ENCODE measurements at places on chromosomes 5 and 9.

DNA sequence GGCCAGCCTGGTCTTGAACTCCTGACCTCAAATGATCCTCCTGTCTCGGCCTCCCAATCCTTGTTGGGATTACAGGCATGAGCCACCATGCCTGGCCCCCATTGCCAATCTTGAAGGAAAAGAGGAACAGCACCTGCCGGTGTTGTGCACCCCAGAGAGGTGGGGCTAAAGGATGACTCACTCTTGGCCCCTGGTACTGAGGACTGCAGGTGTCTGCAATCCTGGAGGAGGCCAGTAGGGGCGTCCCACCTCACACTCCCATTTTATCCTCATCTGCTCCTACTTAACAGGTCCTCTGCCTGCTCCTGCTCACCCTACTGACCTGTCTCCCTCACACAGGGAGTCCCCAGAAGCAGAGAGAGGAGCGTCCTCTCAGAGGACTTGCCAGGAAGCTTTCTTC, 390.4 kb downstream of the ARHGEF28 start:
- no peak for DNase-seq

DNA sequence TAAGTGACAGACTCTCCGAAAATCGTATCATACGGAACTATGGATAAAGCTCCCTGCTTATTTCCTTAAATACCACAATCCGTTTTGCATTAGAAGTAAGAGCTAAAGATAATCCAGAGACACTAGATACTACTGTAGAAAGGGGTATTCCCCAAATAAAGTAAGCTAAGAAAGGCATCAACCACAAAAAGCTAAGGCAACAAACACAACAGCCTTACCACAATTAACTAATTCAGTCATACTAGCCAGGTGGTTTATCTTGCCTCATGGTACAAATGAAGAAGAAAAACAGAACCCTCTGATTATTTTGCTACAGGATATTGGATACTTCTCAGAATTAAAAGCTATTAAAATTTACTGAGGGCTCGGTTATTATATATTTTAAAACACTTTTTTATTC, 14.1 kb downstream of the ERP44 start:
- no peak for DNase-seq

- DNase-seq, result peak; percentile 45
Measured at GRCh38 chr5:60332244-60333004, 367.5 kb downstream of the DEPDC1B start.

DNA sequence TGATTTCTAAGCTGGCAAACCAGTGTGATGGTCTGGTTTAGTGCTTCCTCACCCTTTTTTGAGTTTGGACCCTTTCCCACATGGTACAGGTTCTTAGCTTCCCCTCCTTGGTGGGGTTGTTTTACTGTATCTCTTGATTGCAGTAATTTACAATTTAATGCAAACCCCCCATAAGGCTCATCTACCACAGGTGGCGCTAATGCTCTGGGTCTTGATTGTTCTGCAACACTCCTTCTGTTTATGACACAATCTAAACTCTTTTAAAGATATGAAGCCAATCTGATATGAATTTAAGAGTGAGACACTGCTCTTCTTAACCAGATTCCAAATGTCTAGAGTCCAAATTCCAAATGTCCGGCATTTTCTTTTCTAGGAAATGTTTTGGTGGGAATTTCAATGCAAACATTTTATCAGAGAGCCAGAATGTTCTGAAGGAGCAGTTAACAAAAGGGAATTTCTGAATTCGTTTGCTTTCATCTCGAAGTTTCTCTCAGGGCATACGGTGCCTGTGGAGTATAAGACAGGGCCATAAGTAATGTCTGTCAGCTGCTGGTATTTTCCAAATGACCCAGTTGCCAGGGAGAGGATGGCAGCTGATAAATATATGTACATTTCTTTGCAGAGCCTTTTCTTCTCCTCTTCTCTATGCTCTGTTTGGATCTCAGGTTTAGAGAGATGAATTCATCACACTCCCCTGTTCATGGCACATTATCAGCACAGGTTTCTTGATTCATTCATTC, 246.8 kb downstream of the ARHGAP26 start:
- peak; percentile 46 for DNase-seq

- no peak for DNase-seq
Measured at GRCh38 chr5:119287547-119288111, 68.2 kb upstream of the TNFAIP8 start.

GRCh38 chr9:2486988-2487387, 134.6 kb upstream of the VLDLR start:
- no peak for DNase-seq

DNA sequence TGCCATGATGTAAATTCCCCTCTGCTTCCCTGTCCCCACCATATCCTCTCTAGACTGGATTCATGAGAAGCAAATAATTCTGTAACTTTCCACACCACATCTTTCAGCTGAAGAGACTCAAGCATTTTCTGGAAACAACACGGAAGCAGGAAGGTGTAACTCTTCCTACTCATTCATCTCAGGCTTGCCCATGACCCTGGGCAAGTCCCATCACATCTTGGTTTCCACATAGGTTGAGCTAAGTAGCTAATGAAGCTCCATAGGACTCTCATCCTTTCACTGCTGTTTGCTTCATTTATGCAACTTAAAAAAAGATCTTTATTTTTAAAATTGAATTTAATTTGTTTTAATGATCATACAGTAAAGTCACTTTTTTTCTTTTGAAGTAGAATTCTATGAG, 32.7 kb upstream of the STARD4 start:
- no peak for DNase-seq

GRCh38 chr9:114223564-114224246, 68.4 kb downstream of the COL27A1 start:
- DNase-seq, result no peak

DNA sequence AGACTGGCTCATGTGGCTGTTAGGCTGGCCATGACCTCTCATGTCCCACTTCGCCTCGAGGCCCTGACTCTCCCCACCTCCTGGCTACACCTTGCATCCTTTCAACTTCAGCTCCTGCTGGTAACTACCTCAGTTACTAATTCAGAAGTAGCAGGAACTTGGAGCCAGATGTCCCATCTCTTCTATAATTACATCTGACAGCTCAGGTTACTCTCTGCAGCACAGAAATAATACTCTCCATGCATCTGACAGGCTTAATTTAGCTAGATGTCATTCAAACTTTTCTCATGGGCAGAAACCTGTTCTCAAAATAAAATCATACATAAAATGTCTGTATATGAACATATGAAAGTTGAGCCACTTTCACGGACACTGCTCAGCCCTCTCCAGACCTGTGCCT, 92.2 kb upstream of the IL33 start:
- DNase-seq, result no peak

DNA sequence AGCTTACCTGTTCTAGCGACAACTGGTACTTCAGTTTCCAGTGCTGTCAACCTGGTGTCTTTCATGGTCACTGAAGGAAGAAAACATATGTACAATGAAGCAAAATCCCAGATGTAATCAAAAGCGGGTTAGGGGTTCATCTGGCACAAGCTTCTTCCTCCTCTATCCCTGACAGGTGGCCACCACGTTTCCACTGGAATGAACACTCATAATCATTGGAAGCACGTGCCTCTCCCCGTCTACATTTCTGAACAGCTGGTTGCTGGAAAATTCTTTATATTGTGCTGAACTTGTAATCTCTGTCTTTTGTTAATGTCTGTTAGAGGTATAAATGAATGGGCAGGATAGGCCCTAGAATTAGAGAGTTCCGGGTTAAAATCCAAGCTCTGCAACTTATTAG, 9.4 kb downstream of the TSC1 start:
- no peak for DNase-seq

DNA sequence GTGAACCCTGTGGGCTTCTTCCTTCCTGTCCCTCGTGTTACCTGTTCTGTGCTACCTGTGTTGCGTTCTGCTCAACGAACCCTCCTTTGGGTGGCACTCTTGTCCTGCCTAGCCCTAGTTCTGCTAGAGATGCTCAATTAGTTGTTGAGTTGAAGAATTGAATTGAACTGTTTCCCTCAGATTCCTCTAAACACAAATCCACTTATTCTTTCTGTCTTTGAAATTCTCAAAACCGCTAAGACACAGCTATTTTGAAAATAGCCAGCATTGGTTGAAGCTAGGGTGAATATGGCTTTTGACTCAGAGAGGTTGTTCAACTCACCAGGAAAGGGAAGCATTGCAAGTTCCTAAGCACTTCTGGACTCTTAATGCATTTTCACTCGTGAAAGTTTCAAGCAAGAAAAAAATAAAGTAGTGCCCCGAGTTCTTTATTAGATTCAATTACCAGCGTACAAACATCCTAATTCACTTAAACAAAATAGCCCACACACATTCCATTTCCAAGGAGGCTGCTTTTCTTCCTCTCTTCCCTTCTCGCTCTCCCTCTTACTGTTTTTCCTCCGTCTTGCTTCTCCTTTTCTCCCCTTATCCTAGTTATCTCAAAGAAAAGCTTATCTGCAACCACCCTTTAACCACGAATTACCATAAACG, 642 bp upstream of the ITGA1 start:
- DNase-seq, result peak; percentile 26

GRCh38 chr5:39400713-39401578, 23.8 kb downstream of the DAB2 start:
- DNase-seq, result no peak

GRCh38 chr5:30156156-30156555, 1037.3 kb upstream of the CDH6 start:
- no peak for DNase-seq

DNA sequence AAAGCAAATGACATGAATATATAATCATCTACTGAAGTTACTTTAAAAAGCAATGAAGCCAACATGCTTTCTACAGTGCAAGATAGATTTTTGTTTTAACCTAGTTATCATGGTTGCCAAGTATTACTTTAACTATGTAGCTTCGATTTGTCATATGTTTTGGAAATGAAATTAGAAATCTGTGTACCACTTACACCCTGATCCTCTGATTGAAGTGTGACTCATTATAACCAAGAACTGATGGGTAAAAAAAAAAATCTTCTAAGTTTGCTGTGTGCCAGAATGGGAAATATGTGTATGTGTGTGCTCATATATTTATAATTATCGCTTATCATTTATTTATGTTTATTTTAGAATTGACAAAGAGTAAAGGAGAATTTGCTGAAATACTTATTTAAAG, 9.1 kb upstream of the CDC42SE2 start:
- no peak for DNase-seq

- no peak for DNase-seq
Measured at GRCh38 chr9:92745331-92745730, 19.3 kb downstream of the BICD2 start.
